GM13976 (cell line): ENCODE measurements at places on chromosomes 5 and 9.
A peak's percentile ranks its signal among the peaks of the same experiment; 100 is the strongest.

GRCh38 chr9:127796852-127797370 is 5.8 kb upstream of the FPGS start:
- no peak for DNase-seq

GRCh38 chr9:4260661-4261060 is 39.2 kb downstream of the GLIS3 start:
- no peak for DNase-seq

- peak; percentile 60 for DNase-seq
Measured at GRCh38 chr9:33295571-33295970, 5.3 kb downstream of the NFX1 start.

DNA sequence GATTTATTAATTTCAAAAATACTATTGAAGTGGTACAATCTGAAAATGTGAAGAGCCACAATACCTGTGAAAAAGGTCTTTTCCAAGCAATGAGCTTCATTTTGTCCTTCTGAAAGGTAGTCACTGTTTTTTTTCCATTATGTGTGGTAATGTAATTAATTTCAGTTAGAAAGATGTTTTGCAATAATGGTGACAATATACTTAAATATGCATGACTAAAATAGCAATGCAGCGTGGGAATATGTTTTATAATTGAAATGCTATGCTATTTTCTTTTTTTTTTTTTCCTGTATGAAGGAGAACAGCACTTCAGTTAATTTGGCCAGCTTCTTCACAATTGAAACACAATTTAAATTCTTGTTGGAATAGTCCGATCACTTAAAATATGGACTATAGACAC is 41.9 kb downstream of the NPR3 start:
- no peak for DNase-seq

DNA sequence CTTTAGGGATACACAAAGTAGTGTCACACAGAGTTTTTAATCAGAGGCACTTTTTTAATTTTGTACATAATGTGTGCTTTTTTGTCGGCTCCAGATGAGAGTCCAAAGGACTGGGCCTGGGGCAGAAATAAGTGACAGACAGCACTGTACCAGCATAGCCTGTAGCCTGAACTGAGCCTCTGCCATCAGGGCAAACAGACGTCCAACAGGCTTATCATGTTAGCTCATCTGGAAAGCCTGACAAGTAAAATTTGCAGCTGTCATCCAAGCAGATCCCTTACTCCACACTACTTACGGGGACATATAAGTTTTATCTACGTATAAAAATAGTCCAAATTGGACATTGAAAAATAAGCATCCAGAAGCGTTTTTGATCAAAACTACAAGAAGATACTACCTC is 233.1 kb upstream of the GAS1 start:
- DNase-seq, result no peak
